ENCODE measurements at places on chromosomes 3 and 15.
A peak's percentile ranks its signal among the peaks of the same experiment; 100 is the strongest.

DNA sequence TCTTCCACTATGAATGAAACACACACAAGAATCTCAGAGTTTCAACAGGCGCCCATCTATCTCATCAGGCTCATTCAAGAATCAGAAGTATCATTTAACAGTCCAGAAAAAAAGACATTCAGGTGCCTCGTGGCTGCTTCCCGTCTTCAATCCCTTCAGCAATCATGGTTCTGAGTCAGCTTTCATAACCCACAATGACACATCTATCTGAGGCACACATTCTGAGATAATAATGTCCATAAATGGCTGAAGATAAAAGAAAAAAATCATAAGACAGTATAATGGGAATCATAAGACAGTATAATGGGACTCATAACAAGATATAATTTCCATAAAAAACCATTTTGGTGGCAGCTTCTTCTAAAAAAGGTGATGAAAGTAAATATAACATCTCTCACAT is 52.4 kb downstream of the TNIK start:
- peak; percentile 83 for DNase-seq

DNA sequence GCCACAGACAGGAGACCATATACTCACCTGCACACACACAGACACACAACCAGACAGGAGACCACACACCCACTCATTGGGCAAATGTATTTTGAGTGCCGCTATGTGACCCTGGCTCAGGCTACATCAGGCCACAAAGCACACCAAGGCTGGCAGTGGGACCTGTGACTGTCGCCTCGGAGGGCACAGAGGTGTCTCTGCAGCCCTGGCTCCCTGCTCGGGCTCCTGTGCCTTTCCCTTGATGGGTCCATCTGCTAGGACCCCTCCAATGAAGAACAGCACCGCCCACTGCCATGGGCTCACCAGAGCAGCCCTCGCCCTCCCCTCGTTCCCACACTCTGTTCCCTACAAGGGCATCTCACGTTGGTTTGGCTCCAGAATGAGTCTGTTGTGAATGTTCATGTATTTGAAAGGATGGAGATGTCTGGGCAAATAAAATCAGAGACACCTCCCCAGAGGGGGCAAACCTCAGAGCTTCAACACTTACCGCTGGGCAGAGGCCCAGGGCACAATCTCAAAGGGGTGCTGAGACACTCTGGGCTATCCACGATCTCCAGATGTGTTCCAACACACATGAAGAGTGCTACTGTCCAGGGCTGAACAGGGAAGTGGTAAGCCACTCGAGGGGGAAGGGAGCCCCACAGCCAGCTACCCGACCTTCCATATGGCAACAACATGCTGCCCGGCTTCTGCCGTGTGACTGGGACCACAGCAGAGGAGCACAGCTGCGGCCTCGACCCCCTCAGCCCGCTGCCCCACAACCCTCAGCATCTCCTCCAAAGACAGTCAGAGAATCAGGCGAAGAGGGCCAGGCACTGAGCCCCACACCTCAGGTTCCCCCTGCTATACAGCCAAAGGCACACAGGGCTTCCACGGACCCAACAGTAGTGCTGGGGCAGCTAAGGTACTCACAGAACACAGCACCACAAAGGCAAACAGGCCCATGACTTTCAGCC is 74.9 kb downstream of the OCA2 start:
- no peak for DNase-seq

DNA sequence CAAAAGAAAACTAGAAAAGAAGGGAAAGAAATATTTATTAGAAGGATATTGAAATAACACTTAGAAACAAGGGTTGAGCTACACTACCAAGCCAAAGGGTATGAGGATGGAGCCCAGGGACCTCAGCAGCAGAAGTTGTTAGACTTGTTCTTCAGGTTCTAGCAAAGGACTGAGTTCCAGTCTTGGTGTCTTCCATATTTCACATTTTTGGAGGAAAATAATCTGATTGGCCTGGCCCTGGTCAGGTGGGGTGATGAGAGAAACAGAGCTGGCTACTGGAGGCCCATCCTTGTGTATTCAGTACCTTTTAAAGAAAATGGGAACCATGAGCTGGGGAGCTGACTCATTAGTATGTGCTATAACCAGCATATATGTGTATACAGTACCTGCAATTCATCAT is 28.2 kb downstream of the PPP4R2 start:
- DNase-seq = no peak

DNA sequence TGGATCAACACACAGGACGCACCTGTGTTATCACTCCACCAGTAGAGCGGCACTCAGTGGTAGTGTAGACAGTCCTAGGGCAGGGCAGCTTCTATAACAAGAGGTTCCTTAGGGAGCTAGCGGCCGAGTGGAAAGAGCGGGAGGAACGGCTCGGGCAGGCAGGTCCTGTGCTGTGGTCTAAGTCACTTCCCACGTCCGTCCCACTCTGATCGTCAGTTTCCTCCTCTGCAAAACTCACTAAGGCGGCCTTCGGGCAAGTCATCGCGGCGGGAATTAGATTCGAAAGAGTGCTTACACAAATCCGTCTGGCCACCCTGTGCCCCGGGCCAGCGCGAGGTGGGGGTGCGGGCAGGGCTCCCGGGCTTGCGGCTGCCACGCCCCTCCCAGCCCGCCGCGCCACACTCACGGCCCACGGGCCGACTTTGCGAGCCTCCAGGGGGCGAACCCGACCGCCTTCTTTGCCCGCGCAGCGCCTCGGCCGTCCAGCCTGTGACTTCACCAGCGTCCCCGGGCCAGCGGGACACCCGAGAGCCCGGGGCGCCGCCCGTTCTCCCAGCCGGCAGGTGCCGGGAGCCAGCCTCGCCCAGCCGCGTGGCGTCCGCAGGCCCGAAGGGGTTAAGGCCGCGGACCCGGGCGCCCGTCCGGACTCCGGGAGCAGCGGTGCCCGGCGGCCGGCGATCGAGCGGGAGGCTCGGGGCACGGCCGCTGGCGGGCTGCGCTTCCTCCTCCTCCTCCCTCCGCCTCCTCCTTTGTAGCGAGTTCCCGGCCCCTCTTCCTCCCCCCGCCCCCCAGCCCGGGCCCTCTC is 416 bp upstream of the CORO2B start:
- DNase-seq = peak; percentile 50

- DNase-seq = no peak
Measured at GRCh38 chr3:40336511-40337135, 27.1 kb downstream of the EIF1B start.

GRCh38 chr3:55006244-55006676 is 78.4 kb upstream of the LRTM1 start:
- DNase-seq = peak; percentile 35

DNA sequence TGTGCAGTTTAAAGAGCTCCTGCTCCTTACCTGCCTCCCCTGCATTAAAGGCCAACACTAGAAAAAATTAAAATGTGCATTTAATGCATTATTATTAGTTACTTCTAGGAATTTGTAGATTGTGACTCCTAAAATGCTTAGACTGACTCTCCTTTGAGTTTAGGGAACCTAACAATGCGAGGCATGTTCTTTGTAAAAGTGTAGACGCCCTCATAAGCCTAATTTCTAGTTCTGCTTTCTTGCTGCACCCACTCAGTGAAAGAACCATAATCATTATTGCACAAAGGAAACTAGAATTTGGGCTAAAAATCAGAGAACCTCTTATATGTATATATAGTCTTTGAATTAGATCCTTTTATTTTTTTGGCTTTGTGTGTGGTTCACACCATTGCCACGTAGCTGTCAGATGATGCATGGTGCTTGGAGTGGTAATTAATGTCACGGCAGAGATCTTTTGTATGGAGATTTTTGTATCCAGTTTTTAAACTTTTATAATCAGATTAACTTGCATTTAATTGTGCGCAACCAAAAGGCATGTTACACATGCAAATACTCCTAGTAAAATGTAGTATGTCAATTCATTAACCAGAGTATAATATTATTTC is 710 bp downstream of the ABHD10 start:
- no peak for DNase-seq

- DNase-seq = no peak
Measured at GRCh38 chr3:193929921-193930646, 205.9 kb upstream of the HES1 start.

DNA sequence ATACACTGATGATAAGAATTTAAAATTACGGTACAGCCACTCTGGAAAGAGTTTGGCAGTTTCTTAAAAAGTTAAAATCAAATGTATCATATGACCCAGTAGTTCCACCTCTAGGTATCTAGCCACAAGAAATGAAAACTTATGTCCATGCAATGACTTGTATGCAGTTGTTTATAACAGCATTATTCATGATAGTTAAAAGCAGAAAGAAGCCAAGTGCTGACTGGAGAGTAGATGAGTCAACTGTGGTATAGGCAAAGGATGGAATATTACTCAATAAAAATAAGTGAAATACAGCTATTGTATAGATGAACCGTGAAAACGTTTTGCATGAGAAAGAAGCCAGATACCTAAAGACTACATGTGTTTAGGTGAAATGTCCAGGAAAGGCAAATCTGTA is 14.8 kb downstream of the GPR87 start:
- DNase-seq = peak; percentile 84

DNA sequence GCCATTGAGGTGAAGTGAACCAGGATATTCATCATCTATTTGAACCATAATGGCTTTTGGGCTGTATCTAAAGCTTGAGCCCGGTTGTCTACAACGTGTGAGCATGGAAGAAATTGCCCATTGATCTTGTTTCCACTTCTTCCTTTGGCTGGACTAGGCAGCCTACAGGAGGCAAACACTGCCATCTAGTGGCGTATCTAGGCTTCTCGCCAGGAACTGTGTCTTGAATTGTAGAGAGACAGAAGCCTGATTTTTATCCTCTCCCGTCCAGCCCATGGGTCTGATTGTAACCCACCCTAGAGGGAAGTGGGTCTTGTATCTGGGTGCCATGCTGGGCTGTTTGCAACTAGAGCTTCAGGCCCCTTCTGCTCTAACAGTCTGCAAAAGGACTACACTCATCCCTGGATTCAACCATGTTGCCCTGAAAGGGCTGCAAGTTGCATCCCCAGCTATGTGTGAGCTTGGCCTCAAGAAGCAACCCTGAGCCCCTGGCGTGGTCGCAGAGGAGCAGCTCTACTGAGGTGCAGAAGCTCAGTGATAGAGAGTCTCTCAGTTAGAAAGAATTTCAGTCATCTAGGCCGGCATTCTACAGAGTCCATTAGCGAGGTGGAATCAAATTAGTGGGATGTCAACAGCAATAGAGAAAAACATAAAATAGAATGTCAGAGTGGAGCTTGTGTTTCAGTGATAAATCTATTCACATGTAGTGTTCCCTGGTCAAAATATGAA is 170.2 kb upstream of the UMPS start:
- peak; percentile 82 for DNase-seq

GRCh38 chr3:55440104-55440708 is 46.9 kb downstream of the WNT5A start:
- peak; percentile 22 for DNase-seq

DNA sequence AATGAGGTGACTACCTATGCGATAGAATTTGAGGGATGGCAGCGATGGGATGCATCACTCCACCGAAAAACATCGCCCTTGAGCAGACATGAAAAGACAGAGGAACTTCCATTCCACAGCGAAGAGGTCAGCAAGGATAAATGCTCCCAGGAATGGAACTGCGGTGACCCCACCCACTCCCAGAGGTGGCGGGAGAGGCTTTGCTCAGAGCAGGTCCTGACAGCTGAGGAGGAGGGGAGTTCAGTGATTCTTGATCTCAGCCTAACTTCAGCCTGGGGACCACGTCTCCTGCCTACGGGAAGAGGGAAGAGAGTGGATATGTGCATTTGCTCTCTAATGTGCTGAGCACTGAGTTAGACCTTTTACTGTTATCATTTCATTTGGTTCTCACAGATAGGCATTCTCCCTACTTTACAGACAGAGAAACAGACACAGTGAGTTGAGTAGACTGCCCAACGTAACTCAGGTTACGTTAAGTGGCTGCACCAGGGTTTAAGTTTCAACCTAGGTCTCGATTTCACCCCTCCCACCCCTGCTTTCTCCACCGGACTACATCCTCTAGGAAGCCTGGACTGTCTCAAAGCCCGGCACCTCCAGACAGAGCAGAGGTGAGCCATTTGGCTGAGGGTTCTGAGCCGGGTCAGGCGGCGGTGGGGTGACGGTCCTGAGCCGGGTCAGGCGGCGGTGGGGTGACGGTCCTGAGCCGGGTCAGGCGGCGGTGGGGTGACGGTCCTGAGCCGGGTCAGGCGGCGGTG is 170.0 kb downstream of the RAB11A start:
- DNase-seq = peak; percentile 2

DNA sequence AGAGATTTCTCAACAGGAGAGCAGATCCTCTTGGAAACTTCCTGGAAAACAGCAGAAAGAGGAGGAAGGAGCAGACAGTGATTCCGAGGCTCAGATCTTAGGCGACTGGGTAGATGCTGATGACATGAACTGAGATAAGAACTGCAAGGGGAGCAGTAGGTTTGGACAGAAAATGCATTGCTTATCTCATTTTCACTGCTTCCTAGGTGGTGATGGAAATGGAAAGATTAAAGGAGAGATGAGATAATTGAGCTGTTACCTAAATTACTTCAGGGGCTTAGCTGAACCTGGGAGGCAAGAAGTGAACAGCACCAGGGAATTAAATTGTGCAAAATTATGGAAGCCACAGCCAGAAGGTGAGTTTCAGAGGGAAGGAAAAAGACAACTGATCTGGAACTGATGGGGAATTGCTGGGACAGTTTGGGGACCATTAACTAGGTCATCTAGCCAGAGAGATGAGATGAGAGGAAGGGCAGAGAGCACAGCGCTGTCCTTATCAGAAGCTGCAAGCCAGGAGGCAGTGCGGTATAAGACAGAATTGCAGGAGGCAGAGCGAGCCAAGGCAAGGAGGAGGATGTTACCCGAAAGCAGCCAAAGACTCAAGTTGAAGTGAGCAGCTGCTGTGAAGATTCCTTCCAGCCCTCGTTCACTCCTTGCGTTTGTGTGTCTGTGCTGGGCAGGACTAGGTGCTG is 140.4 kb downstream of the SRGAP3 start:
- DNase-seq = no peak

- no peak for DNase-seq
Measured at GRCh38 chr15:96335411-96336024, 5.0 kb downstream of the NR2F2 start.

DNA sequence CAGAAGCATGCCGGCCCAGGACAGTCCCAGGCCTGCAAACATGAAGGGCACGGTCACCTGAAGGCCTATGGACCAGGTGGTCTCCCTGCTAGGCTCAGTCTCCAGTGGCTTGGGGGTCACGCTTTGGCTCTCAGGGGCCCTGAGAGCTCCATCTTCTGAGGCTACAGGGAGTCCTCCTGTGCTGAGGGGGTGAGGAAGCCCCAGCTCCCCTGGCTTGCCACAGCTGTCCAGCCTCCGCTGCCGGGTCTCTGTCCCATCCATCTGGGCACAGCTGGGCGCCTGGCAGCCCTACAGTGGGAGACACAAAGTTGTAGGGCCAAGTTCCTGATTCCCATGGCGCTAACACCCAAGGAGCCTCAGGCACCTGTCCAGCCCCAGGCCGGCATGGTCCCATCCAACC is 16.0 kb downstream of the SLC41A3 start:
- DNase-seq = no peak

DNA sequence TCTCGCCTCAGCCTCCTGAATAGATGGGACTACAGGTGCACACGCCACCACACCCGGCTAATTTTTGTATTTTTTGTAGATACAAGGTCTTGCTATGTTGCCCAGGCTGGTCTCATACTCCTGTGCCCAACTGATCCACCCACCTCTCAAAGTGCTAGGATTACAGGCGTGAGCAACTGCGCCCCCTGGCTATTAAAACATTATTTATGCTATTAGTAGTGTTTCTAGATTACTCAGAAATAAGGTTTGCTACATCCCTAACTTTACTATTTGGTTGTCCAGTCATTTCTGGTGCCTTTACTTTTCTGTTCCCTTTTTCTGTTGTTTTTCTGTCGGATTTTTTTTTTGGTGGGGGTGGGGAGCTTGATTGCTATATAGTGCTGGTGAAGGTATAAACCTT is 393.6 kb upstream of the TPM1 start:
- DNase-seq = no peak

GRCh38 chr15:85667491-85668424 is 127.0 kb downstream of the KLHL25 start:
- DNase-seq = peak; percentile 97

GRCh38 chr3:127984241-127984975 is 67.8 kb upstream of the SEC61A1 start:
- no peak for DNase-seq

Measured in fibroblast of upper back skin (primary cell).